ENCODE measurements at places on chromosomes 12 and 14. TPM values are rescaled to one million over a fixed set of nuclear protein-coding genes. Genes with fewer than 3 reads are reported as not detected.
A peak's percentile ranks its signal among the peaks of the same experiment; 100 is the strongest.

- H3K27me3 ChIP-seq, result no peaks in the 10 kb centered on the region
- no peak overlapping the region for H3K4me3 ChIP-seq
- H3K4me1 ChIP-seq, result no peaks in the 10 kb centered on the region
These were observed 48.7 kb downstream of the SPTB start for GRCh38 chr14:64830961-64831360.

- no peak overlapping the region for H3K4me3 ChIP-seq
- peaks cover 14% of the 10 kb centered on the region for H3K4me1 ChIP-seq
- peaks cover 63% of the 10 kb centered on the region for H3K36me3 ChIP-seq
- H3K27me3 ChIP-seq, result no peaks in the 10 kb centered on the region
- DNase-seq, result no peak
These were observed 29.4 kb downstream of the ANAPC7 start for GRCh38 chr12:110373962-110374611.

TPPP2 gene
- not detected for total RNA-seq

DNA sequence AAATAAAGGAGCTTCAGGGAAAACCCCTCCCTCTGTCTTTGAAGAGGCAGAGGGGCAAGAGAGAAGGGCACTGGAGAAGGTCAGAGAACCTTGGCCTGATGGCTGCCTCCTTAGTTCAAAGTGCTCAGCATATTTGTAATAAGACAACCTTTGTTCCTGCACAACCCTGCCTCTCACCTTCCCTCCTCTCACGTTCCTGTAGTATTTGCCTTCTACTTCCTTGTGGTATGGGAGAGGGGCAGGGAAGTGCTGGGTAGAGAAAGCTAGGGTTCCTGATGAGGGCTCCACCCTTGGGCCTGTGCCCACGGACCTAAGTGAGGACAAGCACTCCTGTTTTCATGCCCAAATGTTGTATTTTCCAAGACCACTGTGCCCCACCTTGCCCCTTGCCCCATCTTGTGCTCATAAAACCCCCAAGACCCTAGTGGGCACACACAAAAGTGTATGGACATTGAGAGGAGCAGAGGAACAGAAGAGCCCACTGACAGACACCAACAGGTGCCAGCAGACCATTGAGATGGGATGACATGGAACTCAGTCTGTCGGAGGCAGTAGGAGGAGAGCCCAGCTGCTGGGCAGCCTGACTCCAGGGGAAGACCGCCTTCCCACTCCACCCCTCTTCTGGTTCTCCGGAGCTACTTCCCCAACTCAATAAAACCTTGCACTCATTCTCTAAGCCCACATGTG lies 261.5 kb upstream of the CCDC196 start:
- no peaks in the 10 kb centered on the region for H3K4me1 ChIP-seq
- no peaks in the 10 kb centered on the region for H3K27me3 ChIP-seq
- H3K4me3 ChIP-seq, result no peak overlapping the region
- H3K36me3 ChIP-seq, result no peaks in the 10 kb centered on the region
- no peak for DNase-seq

DNA sequence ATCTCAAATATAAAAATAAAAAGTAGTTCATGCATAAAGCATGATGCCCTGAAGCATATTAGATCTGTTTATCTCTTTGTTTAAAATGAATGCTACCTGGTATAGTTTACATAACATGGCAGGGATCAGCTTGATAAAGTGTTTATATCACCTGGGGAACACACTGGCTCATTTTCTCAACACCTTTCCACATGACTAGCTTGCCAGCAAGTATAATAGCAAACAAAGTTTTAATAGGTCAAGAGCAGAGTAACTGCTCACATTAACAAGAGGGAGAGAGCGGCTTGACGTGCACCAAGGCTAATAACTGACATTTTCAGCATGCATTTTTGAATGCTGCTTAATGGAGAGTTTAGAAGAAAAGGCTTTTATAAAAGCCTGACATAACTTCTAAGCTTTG lies 246.4 kb downstream of the EGLN3 start:
- DNase-seq, result no peak
- H3K4me1 ChIP-seq, result no peaks in the 10 kb centered on the region
- no peaks in the 10 kb centered on the region for H3K27me3 ChIP-seq
- H3K4me3 ChIP-seq, result no peak overlapping the region

- H3K27me3 ChIP-seq, result peaks cover 8% of the 10 kb centered on the region
- no peak for DNase-seq
- H3K4me3 ChIP-seq, result no peak overlapping the region
These were observed 170.9 kb upstream of the RTL1 start for GRCh38 chr14:101074196-101075024.

DNA sequence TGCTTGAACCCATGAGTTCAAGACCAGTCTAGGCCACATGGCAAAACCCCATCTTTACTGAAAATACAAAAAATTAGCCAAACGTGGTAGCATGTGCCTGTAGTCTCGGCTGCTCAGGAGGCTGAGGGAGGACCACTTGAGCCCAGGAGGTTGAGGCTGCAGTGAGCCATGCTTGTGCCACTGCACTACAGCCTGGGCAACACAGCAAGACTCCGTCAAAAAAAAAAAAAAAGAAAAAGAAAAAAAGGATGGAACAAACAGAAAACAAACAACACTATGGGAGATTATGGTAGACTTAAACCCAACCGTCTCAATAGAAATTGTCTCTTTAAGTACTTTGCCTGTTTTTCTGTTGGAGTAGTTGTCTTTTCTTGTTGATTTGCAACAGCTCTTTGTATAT lies 36.4 kb downstream of the PYM1 start:
- no peaks in the 10 kb centered on the region for H3K4me1 ChIP-seq
- H3K27me3 ChIP-seq, result no peaks in the 10 kb centered on the region
- no peak overlapping the region for H3K4me3 ChIP-seq
- no peak overlapping the region for H3K27ac ChIP-seq
- no peaks in the 10 kb centered on the region for H3K36me3 ChIP-seq

- H3K27ac ChIP-seq, result no peak overlapping the region
- H3K36me3 ChIP-seq, result no peaks in the 10 kb centered on the region
- H3K27me3 ChIP-seq, result no peaks in the 10 kb centered on the region
- no peaks in the 10 kb centered on the region for H3K4me1 ChIP-seq
- no peak overlapping the region for H3K4me3 ChIP-seq
These were observed 86.8 kb downstream of the SPRING1 start for GRCh38 chr12:116651089-116651488.

DNA sequence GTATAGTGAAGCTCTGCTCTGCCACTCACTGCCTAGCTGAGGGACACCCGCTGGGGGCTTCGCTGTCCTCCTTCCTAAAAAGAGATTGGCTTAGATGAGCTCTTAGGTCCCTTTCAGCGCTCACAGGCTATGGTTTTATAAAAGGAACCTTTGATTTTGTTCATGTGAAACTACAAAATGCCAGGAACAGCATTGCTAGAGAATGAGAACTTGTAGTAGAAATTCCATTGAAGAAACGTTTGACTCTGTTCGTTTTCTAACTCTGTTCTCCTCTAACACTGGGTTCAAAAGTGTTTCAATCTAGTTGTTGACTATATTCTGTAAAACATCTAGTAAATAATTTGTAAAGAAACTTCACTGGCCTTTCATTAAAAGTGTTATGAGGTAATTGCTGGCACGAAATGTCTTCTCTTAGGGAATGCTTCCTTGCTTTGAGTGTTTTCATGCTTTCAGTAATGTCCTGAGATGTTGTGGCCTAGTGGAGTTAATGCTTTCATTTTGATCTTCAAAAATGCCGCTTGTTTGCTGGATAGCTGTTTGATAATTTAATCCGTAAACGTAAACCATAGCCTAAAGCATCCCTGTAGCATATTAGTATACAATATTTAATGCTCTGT lies 1.6 kb downstream of the MARK3 start:
- H3K4me1 ChIP-seq, result peaks cover 38% of the 10 kb centered on the region
- peak; percentile 21 for DNase-seq
- H3K36me3 ChIP-seq, result no peaks in the 10 kb centered on the region
- peak overlapping the region; percentile 87 for H3K27ac ChIP-seq
- H3K27me3 ChIP-seq, result no peaks in the 10 kb centered on the region
- peak overlapping the region; percentile 50 for H3K4me3 ChIP-seq

GRCh38 chr14:76948213-76948947 lies 80.1 kb downstream of the IRF2BPL start:
- no peak overlapping the region for H3K4me3 ChIP-seq
- no peaks in the 10 kb centered on the region for H3K36me3 ChIP-seq
- peaks cover 37% of the 10 kb centered on the region for H3K4me1 ChIP-seq
- no peak for DNase-seq
- H3K27me3 ChIP-seq, result no peaks in the 10 kb centered on the region
